Germinal center (tissue), 1 donor: ENCODE measurements at places on chromosomes 12 and 14.

DNA sequence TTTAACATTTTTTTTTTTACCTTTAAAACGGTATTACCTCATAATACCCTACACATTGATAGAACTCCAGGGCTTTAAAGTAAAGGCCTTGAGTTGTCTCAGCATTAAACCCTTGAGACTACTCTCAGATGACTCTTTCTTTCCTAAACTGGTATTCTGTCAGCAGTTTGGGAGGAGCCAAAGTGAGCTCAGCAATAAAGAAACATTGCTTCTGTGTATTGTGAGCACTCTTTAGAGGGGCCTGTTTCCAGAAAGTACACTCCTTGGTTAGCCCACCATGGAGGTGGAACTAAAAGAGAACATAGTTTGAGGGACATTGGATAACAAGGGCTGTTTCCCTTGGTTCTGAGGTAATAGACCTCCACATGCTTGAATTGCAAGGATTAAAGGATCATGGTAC is 20.4 kb downstream of the MAP3K12 start:
- no peak for DNase-seq

DNA sequence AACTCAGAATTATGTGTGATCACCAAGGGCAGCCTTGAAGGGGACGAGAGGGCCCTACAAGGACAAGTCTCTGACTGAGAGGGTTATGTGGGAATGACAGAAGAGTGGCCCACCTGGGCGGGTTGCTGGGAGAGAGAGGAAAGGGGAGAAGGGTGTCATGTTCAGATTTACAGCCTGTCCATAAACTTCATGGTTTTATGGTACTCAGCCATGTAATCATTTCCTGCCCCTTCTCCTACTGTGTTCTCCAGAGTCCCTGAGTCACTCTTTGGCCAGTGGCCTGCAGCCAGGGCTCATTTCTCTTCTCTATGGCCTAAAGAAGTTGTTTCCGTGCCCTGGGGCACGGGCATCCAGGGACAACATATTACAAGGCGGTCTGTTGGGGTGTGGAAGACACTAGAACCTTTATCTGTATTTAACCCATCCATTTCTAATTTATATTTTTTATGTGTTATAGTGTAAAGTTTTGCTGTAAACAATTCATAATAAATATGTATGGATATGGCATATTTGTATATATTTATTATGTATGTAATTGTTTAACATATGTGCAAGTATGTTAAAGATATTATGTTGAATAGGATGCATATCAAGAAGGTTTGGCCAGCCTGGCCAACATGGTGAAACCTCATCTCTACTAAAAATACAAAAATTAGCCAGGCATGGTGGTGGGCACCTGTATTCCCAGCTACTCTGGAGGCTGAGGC is 26.9 kb downstream of the DDX47 start:
- DNase-seq = no peak

DNA sequence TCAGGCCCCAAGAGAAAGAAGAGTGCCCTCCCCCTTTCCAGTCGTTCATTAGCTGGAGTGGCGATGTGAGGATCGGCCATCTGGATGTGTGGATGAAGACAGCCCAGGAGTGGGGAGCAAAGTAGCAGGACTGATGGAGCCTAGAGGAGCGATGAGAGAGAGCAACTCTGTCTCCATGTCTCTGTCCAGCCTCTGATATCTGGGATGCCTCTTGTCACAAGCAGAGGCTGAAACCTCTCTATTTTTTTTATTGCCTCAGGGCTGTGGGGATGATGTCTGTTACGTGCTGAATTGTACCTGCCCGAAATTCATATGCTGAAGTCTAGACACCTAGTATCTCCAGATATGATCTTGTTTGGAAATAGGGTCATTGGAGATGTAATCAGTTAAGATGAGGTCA is 2.7 kb downstream of the SERPINA11 start:
- DNase-seq = no peak

DNA sequence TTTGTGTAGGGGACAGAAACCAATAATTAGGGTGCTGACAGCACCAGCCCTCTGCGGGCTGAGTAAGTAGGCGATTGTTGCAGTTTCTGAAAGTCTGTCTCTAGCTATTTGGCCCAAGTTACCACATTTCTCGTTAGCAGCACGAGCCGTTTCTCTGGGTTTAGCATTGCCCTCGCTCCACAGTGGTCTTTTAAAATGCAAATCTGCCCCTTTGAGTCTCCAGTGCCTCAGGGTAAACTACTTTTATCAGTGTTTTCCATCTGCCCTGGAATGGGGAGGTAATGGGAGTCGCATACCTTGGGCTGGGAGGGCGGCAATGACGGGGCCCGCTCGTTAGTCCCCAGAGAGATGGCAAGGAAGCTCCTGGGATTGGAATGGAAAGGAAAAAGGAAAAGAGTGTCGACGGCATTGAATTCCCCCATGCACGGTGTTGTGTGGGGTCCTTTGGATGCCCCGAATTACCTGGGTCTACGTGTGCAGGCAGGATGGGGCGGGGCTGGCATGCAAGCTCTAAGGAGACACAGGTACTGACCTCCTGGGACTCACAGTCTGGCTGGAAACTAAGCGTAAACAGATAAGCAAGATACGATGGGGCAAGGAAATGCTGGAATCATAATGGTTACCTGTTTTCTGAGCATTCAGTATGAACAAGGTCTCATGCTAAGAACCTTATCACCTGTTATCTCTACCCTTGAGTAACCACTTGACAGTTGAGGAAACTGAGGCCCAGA is 131.8 kb upstream of the MAP1LC3B2 start:
- no peak for DNase-seq

GRCh38 chr12:572532-572899 is 90.7 kb downstream of the NINJ2 start:
- DNase-seq = no peak

DNA sequence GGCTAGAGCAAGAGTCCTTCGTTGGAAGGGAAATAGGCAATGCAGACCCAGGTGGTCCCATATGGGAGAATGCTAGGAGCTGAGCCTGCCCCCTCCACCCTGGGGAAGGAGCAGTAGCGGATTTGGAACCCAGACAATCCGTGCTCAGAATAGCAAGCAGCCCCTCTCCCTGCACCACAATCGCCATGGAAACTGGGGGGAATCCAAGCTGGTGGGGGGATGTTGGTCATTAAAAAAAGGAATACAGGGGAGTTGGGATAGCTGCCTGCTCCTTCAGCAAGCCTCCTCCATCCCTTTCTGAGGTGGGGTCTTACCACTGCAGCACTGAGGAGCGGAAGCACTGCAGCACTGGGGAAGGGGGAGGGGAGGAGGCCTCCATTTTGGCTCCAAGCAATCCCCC is 2.9 kb downstream of the RND1 start:
- DNase-seq = no peak

DNA sequence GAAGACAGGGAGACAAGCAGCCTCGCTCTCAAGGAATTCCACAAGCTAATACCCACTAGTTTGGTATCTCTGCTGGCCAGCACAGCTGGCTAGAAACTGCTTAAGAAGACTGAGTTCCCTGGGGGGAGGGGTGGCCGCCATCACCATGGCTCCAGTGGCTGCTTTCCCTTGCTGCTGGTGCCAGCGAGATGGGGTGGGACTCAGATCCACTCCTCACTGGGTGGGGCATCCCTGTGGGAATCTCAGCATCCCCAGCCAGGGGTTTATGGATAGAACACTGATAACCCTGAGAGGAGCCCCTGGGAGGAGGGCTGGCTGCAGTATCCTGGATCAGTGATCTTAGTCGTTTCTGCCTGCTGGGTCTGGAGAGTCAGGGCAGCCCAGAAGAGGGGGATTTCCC is 170.6 kb upstream of the MDGA2 start:
- no peak for DNase-seq

DNA sequence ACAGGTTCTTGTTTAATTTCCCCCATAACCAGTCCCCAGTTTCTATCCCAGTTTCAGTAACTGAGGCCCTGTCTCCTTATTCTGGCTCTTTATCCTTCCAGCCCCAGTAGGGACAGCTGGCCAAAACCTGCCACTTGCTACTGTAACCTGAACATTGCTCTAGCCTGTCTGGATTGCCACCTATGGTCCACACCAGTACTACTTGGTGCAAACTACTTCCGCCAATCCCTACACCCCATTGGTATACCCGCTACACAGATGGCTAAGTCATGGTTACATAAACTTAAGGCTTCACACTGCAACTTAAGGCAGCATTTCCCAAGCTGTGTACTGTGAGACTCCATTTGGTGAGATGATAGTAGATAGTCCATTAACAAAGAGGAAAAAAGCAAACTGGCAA is 20.3 kb upstream of the C12orf76 start:
- DNase-seq = no peak

- no peak for DNase-seq
These were observed 129.3 kb upstream of the CCDC175 start for GRCh38 chr14:59705866-59706265.

DNA sequence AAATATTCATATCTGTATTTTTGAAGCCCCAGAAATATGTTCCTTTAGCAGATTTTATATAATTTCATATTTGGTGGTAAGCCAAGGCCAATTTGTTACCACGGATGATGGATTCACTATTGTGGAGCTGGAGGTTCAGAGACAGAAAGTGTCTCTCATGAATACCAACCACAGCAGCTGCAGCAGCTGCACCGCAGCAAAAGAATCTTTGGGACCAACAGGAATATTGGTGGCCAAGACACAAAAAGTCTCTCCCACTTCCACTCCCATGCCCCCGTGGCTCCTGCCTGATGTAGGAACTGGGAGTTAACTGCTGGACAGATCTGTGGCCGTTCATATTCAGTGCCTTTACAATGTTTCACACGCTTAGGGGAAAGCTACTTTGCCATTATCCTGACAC is 155.3 kb downstream of the ADAMTS20 start:
- no peak for DNase-seq

GRCh38 chr12:6494258-6494743 is 399 bp downstream of the NCAPD2 start:
- DNase-seq = peak; percentile 23

GRCh38 chr12:51826881-51827280 is 21.6 kb downstream of the FIGNL2 start:
- no peak for DNase-seq

- no peak for DNase-seq
These were observed 77.8 kb downstream of the TMTC3 start for GRCh38 chr12:88219861-88220260.

DNA sequence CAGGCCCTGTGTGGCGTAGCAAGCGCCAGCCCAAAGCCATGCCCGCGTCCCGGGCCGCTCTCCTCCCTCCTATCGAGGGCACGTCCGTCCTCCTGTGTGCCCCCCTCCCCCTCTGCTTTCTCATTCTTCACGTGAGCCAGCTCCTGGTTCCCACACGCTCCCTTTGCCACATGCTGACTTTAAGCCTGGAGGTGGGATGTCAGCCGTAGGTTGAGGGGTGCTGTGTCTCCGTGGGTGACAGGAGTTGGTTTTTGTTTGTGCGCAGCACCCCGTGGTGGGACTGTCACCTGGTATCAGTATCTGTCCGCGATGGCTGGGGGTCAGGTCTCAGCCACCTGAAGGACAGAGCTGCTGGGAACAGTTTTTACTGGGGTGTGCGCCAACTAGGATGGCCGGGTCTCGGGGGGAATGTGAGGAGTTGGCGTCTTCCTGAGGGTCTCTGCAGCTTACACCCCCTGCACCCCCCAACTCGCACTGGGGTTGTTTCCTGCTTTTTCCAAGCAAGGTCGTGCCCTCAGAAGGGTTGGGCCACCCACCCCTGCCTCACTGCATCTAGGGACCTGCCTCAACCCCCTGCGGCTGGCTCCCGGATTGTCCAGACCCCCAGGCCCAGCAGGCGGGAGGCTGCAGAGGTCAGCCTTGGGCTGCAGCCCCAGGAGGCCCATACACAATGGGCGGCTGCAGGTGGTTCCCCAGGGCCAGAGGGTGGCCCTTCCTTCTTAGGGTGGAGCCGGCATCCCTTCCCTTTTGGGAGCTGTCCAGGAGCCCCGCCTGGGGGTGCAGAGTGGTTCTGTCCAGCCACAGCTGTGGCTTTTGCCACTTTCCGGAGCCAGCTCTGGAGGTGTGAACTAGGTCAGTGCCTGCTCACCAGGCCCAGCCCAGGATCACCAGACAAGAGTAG is 7.3 kb downstream of the ULK1 start:
- no peak for DNase-seq

DNA sequence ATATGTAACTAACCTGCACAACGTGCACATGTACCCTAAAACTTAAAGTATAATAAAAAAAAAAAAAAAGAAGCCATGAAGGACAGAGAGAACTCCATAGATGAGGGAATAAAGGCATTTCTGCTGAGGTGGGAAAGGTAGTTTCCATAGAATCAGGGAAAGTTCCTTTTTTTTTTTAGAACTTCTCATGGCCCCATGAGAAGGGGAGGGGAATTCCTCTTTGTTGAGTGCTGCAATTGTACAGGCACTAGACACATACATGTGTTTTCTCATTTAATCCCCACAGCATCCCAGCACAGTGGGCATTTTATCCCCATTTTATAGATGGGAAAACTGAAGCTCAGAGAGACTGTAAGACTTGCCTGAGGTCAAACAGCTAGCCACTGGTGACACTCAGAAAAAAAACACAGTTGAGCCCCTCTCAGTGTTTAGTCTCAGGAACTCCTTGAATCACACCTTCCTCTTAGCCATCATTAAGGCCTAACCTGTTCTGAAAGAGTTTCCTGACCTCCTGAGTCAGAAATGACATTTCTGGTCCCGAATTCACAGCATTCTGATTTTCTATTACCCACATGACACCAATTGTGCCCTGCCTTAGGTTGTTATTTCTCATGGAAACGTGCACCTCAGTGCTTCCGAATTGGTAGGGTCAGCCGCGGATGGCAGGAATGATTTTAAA is 189.3 kb upstream of the G2E3 start:
- DNase-seq = no peak

DNA sequence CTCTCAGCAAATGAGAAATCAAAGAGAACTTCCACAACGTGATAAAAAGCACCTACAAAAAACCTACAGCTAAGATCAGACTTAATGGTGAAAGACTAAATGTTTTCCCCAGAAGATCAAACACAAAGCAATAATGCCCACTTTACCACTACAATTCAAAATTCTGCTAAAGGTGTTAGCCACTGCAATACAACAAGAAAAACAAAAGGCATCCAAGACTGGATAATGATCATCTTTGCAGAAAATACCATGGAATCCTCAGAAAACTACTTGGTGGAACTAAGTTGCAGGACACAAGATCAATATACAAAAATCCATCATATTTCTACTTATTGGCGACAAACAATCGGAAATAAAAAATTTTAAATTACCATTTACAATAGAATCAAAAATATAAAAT is 6.5 kb downstream of the DDX24 start:
- DNase-seq = no peak

- DNase-seq = no peak
These were observed 277.9 kb downstream of the IPO8 start for GRCh38 chr12:30417697-30418231.

- no peak for DNase-seq
These were observed 433.6 kb downstream of the TMEM132D start for GRCh38 chr12:129470196-129470595.

GRCh38 chr14:98494582-98494981 is 777.4 kb downstream of the BCL11B start:
- no peak for DNase-seq

DNA sequence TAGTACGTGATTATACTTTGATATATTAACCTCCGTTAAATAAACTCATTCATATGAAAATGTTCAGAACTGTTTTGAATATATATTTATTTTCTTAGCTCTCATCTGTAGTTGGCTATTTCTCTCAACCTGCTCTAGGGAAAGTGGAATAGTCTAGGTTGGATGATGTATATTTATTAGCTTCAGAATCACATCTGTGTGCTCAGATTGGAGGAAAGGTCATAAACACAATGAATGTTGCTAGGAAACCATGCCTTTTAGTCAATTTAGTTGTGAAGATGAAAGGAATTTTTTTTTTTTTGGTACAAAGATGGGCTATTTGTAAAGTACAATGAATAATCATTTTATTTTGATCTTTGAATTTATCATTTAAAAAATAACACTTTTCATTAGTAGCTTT is 439.1 kb downstream of the FOXG1 start:
- no peak for DNase-seq

GRCh38 chr14:91681118-91681517 is 50.8 kb downstream of the CATSPERB start:
- no peak for DNase-seq
